ENCODE measurements at places on chromosomes 11 and 22.

DNA sequence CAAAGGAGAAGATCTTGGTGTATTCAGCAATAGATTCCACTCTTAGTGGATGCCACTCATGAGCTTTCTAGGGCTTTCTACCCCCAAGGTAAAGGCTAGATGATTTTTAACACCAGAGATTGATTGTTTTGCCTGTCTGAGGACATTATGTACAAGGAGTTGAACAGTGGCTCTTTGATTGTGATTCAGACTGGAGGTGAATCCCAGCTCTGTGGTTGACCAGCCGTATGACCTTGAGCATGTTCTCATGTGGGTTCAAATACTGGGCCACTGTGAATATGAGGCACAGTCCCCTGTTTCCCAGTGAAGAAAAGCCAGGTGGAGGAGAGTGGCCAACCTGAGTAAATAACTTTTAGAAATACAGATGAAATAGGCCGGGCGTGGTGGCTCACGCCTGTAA is 24.0 kb upstream of the PARVB start:
- no peak for DNase-seq

DNA sequence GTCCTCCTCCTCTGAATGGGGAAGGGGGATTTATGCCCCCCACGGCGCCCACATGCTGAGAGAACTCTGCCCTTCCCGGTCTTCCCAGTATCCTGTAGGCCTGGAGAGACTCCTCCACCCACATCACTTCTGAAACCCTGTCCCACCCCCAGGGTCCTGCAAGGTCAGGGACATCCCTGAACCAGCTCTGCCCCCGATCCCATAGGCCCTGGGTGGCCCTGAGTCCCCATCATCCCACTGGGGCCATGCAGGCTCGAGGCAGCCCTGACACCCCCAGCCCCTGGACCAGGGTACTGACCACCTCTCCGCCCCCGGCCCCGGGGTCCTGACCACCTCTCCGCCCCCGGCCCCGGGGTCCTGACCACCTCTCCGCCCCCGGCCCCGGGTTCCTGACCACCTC is 11.7 kb downstream of the B4GALNT4 start:
- no peak for DNase-seq

DNA sequence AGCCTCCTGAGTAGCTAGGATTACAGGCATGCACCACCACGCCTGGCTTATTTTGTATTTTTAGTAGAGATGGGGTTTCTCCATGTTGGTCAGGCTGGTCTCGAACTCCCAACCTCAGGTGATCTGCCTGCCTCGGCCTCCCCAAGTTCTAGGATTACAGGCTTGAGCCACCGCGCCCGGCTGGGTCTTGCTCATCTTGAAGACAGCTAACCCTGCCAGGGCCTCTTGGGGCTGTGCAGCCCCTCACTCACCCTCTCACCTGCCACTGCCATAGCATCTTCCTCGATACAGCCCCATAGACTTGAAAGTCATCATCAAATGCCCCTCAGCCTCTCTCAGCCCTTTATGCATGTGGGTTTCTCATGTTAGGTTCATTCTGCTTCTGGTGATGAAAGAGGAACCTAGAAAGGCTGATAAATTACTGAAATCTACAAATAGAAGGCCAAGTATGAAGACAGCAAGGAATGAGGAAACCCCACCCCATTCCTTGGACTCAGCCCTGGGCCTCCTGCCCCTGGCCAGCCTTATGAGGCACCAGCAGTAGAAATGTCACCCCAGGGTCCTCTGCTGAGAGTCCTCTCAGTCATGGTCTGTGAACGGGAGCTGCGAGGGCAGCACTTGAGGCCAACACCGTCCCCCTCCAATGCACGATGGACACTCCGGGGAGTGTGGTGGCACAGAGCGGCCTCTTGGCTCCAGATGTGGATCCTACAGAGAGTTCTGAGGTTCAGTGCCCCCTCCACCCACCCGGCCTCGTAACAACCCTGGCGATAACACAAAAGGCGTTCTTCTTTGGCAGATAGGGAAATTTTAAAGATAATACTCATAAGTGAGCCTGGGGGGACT is 24.8 kb downstream of the SCGB1A1 start:
- no peak for DNase-seq

- no peak for DNase-seq
These were observed 70.3 kb upstream of the BDNF start for GRCh38 chr11:27770576-27770975.

- DNase-seq: no peak
These were observed 23.7 kb downstream of the FAR1 start for GRCh38 chr11:13692172-13692571.

DNA sequence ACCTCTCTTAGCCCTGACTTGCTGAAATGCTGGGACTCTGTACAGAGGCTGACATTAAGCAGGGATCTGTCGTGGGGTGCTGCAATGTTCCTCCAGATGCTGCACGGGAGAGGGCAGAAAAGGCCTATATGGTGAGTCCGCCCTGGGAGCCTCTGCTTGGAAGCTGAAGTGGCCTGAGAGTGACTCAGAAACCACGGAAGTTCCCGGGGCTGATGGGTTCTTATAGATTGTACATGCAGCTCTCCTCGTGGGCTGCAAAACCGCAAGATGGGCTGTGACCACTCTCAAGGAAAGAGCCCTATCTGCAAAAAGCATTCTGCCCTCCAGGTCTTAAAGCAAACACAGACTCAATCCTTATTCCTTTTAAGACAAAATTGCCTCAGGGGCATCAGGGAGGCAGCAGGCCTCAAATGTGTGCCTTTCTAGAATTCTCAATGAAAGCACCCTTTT is 5.8 kb upstream of the SLC43A3 start:
- DNase-seq: peak; percentile 34

- no peak for DNase-seq
These were observed 134.3 kb downstream of the SNX19 start for GRCh38 chr11:130781931-130782330.

- DNase-seq: peak; percentile 85
These were observed 58.2 kb upstream of the GNAZ start for GRCh38 chr22:23012081-23012622.

DNA sequence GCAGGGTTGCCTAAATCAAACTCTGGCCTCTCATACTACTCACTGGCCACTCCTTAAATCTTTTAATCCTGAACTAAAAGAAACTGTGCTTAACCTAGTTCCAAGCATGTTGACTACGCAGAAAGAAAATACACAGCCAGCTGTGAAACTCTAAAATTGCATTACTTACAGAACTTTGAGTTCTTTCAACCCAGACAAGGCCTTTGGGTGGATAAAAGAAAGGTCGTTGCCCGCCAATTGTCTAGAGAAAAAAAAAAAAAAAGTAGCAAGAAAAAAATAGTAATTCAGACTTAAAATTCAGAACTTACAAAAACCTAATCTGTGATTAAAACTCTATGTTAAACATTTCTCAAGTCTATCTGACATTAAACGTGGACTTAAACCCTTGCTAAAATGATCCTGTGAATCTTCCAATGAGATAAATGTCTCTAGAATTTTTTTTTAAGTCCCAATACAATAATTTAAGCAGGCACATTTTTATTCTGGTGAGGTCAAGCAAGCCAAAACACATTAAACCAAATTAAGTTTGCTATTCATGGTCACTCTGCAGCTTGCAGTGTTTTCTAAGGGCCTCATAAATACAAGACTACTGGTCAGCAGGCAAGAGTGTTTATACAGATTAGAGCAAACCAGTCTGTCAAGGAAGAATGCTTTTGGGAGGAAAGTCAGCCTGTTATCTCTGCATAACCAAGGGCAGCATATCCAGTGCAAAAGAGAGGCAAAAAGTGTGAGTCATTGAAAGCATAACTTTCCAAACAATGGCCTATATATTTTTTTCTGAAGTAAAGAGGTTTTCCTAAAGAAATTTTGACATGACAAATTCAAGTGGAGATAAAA is 29.5 kb upstream of the CCDC34 start:
- no peak for DNase-seq

DNA sequence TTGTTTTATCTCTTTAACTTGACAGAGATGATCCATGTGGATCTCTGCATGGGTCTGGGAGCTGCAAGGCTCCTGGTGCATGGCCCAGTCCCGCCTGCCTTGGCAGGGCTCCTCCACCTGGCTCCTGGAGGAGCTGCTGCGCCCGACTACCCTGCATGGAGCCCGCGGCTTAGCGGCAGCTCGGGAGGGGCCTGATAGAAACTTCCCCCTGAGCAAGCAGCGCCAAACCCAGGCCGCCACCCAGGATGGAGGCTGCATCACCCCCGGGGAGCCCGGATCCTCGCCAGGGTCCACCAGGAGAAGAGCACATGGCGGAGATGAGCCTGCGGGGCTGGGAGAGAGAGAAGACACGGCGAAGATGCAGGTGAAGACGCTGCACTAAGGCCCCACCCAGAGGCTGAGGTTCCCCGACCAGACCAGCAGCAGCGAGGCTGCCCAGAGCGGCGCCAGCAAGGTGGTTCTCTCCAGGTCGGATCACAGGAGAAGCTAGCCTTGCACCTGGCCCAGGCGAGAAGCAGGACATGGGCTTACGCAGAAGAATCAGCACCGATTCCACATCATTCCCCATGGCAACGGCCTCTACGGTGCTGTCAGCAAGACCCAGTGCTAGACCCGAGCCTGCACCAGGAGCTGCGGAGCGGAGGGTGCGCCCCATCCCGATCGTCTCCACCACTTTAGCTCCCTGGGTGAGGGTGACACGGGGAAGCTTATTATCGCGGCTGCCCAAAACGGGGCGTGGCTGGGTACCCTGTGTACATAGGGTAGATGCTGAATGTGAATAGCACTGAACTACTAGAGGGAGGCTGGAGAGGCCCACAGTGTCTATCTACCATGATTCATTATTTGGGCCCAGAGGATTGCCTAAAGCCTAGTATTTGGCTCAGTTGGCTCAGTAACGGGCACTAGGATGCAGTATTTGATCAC is 41.3 kb upstream of the VPREB1 start:
- DNase-seq: no peak

GRCh38 chr22:49197505-49197904 is 630.2 kb downstream of the BRD1 start:
- no peak for DNase-seq

DNA sequence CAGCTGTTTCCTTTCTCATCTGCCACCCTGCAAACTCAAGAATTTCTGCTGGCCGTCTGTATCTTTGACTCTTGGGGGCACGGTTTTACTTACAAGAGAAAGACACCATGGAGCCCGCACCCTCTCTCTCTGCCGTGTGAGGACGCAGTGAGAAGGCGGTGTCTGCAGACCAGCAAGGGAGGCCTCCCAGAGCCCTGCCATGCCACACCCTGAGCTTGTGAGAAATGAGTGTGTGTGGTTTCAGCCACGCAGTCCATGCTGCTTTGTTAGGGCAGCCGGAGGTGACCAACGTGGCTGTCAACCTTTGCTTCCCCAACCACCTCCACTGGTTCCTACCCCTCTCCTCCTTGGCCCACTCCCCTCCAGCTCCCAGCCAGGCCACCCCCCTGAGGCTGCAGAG is 70.1 kb upstream of the NUP50 start:
- DNase-seq: no peak

GRCh38 chr11:134357545-134357839 is 25.7 kb downstream of the GLB1L2 start:
- DNase-seq: no peak

GRCh38 chr22:35685731-35686130 is 31.9 kb upstream of the APOL5 start:
- no peak for DNase-seq

- peak; percentile 44 for DNase-seq
These were observed 47.2 kb upstream of the SYT7 start for GRCh38 chr11:61627850-61628661.

DNA sequence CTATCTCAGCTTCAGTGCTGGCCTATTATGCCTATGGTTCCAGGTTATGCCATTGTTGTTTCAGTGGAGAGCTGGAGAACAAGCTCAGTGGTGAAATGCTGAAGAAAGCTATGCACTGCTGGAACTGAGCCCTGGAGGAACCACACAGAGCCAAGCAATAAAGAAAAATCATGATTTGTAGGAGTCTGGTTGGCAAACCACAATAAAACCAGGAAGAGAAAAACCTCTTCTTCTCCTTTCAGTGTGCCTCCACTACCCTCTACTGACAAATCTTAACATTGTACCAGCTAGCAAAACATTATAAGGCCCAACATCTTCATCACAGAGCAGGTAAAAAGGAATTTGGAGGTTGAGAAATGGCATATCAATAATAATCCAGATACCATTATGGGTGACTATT is 5.3 kb downstream of the OR51F2 start:
- DNase-seq: no peak

DNA sequence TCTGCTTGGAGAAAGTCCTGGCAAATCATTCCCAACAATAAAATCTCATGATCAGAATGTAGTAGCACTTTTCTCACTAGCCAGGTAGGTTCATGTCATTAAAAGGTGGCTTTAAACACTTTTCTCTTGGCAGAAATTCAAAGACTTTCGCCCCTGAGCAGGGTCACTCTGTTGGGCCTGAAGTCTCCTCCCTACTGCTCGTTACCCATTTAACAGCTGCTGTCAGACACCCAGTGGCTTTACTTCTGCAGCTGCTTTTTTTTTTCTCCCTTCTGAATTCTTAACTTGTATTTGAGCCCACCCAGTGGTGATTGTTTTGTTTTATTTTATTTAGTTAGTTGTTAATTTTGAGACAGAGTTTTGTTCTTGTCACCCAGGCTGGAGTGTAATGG is 25.0 kb downstream of the ARHGAP8 start:
- no peak for DNase-seq

DNA sequence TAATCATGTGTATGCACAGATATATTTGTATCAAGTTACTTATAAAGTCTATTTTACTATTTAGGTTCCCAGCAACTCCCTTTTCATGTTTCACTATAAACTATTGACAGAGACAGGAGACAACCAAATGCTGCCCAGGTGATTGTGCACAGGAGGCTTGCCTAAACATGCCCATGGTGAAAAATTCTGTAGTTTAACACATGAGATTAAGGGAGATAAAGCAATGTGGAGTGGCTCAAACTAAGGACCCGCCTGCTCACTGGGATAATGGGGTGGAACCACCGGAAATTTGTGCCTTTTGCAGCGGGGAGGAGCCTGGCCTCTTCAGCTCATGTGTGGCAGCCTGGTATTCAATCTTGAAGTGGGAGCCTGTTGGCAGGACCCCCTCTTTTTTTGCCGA is 459.5 kb upstream of the CNTN5 start:
- no peak for DNase-seq

- DNase-seq: no peak
These were observed 5.3 kb downstream of the SLN start for GRCh38 chr11:107706531-107706930.

DNA sequence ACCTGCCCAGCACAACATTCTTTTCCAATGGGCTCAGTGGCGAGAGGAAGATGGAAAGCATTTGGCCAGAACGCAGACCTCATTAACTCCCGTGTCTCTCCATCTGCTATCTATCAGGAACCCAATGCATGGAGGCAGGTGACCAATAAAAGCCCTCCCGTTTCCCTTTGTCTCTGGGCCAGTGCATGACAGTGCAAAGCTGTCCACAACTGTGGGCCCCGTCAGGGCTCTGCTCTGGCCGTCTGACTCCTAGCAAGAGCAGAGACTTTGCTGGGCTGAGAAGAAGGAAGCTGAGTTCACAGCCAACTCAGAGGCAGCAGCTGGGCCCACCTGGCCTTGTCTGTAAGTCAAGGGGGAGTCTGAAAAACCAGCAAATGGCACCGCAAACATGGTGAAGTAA is 177.8 kb downstream of the TENM4 start:
- no peak for DNase-seq

GRCh38 chr11:36501236-36501635 is 8.8 kb downstream of the TRAF6 start:
- DNase-seq: no peak

- peak; percentile 70 for DNase-seq
These were observed 132.7 kb upstream of the RCN1 start for GRCh38 chr11:31958076-31958735.
